CD4-positive, alpha-beta T cell treated with Interleukin-10 for 1 hour (primary cell): ENCODE measurements at places on chromosomes 16 and 17.
A peak's percentile ranks its signal among the peaks of the same experiment; 100 is the strongest.

DNA sequence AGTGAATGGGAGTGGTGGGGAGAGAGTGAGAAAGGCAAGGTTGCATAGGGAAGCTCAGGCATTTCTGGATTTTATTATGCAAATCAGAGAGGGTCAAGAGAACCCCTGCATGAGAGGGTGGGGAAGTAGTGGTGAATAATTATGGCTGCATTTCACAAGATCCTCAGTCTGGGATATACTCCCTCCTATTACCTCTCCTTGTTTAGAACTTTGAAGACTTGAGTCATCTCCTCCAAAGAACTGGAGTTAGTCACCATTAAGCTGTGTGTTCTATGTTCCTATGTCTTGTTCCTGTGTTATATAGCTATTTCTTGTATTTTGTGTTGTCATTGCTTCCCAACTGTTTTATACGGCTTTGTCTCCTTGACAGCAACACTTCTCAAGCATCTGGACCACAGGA, 18.4 kb downstream of the SOX9 start:
- DNase-seq = no peak

- no peak for DNase-seq
These were observed 96.4 kb upstream of the SHISA6 start for GRCh38 chr17:11144358-11145233.

DNA sequence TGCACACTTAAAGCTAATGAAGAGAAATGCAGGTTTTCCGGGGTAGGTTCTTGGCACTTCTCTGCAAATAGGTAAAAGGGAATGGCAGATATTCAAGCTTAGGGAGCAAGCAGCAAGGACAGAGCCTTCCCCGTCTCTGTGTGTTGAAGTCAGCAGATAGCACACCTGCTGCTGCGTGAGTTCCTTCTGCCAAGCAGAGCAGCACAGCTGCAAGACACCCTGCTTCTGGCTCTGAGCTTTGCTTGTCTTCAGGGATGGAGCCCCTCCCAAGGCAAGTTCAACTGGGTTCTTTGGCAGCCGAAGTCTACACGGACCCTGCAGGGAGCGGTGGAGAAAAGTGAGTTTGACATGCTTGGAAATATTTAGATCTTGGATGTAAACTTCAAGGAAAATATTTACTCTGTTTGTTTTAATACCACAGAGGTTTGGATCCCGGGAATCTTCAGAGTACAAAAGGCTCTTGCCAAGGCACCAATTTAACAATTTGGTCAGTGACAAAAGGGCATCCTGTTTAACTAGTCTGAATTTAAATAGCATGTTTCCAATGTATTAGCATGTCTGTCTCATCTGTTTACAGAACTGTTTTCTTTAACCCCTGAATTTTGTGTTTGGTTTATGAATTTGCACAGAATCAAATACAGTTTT, 113.4 kb upstream of the KCNJ16 start:
- DNase-seq = no peak

GRCh38 chr17:65952015-65952414, 239.9 kb downstream of the CEP112 start:
- no peak for DNase-seq

DNA sequence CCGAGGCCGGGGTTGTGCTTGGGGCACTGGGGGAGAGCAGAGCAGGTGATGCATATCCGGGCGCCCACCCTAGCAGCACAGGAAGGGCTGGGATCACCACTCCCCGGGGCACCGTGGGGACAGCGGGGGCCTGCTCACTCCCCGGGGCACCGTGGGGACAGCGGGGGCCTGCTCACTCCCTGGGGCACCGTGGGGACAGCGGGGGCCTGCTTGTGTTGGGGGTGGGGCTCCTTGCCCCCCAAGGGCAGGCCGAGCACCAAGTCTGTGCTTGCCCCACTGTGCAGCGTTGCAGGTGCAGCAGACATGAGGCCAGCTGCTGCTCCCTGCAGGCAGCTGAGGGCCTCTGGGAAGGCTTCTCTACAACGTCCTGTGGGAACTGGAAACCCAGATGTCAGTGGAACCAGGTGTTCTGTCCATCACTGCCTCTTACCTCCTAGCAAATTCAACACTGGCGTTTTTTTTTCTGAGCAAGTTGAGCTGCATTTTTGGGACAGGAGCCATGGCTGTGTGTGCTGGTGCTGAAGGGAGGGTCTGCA, 25.0 kb upstream of the ZNF750 start:
- DNase-seq = no peak

GRCh38 chr16:16960785-16961184, 510.0 kb downstream of the XYLT1 start:
- DNase-seq = no peak

- peak; percentile 98 for DNase-seq
These were observed 2.4 kb downstream of the SYNGR3 start for GRCh38 chr16:1991948-1992703.

DNA sequence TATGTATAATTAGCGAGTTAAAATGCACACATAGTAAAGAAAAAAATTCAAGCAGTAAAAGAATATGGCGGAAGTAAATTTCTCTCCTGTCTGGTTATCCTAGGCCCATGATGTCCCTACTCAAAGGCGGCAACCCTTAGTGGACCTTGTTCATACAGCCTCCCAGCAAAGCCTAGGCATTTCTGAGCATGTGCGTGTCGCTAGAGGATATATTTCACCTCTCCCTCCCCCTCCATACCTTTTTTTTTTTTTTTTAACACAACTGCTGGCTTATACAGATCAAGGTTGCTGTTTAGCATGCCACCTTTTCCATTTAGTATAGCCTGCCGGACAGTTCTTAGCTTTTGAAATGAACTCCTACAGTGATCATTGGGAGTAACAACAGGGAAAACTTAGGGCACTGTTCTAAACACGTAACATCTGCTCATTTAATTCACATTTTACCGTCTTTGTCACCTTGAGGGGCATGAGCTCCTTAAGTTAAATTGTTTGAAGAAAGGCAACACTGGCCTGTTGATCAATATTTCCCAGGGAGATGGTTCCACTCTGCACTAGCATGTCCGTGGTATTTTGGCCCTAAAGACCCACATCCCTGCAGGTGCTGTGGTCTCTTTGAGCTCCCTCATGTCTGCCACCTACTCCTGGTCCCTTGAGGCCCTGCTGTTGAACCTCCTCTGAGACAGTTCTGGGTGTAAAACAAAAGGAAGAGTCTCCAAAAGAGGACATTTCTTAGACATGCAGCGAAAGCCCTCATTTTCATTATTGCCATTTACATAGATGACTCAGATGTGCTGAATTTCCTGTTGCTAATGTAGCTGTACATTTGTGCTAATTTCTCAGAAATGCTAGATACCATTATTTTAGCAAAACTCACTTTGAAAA, 4.1 kb upstream of the TNFRSF13B start:
- no peak for DNase-seq

DNA sequence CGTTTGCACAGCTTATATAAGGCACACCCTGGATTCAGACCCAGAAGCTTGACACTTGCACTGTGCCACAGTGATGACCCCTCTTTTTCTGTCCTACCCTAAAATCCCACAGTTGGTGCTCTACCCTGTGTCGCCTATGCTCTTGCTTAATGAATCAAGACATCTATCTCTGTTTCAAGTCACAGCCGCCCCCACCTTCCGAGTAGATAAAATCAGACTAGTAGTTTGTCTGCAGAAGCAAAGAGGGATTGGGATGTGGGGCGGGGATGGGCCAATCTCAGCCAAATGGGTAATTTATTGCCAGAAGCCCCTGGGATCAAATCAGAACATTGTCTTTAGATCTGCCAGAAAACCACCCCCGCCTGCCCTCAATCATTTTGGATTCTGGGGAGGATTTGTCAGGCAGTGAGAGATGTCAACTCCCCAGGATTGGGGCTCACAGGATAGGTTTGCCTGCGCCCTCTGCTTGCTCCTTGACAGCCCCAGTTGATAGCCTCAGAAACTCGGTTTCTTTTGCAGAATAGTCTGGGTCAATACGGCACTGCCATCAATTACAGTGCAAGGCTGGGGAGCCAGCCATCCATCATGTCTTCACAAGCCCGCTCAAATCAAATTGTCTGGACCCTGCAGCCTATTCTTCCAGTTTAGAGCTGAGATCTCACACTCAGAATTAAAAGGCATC, 520.8 kb downstream of the GRIN2A start:
- DNase-seq = no peak

GRCh38 chr16:53022374-53022773, 30.3 kb downstream of the CHD9NB start:
- no peak for DNase-seq

- DNase-seq = no peak
These were observed 14.1 kb downstream of the BAHCC1 start for GRCh38 chr17:81409190-81409935.

DNA sequence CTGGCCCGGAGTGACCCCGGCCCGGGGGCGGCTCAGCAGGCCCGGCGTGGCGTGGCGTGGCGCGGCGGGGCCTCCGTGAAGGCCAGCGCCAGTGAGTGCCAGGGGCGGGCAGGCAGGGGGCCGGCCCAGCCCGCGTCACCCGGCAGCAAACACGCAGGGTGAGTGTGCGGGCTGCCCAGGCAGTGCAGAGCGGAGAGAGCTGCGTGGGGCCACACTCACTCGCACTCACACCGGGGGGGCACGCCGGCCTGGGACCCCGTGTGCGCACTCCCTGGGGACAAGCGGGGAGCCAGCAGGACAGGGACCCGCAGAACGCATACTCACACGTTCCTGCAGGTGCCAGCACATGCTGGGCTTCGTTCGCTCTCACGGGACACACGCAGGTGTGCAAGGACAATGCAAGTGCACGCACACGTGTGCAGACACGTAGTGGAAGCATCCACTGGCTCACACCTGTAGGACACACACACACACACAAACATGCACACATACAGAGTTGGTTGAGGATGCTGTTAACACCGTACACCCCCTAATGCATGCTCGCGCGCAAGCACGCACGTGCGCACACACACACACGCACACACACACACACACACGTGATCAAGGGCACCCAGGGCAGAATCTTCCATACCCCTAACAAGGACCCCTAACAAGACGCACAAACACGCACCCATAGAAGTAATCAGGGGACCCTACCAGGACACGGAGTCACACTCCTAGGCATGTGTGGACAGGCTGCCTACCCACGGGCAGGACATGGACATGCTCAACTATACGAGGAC, 7.7 kb downstream of the USP6 start:
- no peak for DNase-seq

DNA sequence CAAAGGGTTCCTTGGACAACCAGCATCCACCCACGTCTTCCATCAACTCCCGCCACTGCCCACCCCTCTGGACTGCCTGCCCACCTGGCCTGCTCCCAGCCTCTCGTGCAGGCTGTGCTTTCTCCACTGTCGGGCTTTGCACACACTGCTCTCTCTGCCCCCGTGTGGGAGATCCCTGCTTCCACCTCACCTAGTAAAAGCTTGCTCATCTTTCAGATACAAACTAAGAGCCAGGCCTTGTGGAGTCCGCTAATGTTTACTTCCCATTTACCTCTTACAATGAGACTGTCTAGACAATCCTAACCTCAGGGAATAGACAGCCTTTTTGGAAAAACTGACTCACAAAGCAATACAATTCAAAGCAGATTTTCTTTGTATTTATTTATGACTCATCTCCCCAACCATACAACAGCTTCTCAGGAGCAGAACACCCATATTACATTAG, 67.6 kb downstream of the USP31 start:
- no peak for DNase-seq

GRCh38 chr16:89315791-89316581, 98.5 kb downstream of the ZNF778 start:
- DNase-seq = peak; percentile 80

DNA sequence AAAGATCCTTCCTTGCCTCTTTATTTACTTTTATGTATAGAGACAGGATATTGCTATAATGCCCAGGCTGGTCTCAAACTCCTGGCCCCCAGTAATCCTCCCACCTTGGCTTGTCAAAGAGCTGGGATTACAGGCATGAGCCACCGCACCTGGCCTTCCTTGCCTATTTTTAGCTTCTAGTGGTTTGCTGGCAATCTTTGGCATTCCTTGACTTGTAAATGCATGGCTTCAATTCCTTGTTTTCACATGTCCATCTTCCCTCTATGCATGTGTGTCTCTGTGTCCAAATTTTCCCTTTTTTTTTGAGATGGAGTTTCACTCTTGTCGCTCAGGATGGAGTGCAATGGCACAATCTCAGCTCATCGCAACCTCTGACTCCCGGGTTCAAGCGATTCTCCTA, 22.5 kb downstream of the HEXIM2 start:
- DNase-seq = no peak

DNA sequence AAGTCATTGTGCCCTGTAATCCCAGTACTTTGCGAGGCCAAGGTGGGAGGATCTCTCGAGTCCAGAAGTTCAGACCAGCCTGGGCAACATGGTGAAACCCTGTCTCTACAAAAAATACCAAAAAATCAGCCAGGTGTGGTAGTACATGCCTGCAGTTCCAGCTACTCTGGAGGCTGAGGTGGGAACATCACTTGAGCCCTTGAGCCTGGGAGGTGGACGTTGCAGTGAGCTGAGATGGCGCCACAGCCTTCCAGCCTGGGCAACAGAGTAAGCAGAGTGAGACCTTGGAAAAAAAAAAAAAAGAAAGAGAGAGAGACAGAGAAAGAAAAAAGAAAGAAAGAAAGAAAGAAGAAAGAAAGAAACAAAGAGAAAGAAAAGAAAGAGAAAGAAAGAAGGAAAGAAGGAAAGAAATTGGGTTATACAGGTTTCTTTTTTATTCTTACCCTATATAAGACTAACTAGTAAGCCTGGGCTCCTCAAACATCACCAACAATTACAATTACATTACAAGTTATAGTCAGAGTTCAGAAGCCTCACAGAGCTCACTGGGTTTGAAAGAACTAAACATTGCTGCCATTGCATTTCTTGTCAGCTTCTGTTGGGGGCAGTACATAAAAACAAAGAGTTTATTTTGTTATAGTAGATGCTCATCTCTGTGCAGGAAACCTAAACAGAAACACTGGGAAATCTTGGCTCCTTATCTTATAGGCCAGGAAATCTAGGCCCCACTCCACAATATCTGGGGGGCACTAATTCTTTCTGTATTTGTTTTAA, 6.7 kb upstream of the ABCA9 start:
- no peak for DNase-seq

DNA sequence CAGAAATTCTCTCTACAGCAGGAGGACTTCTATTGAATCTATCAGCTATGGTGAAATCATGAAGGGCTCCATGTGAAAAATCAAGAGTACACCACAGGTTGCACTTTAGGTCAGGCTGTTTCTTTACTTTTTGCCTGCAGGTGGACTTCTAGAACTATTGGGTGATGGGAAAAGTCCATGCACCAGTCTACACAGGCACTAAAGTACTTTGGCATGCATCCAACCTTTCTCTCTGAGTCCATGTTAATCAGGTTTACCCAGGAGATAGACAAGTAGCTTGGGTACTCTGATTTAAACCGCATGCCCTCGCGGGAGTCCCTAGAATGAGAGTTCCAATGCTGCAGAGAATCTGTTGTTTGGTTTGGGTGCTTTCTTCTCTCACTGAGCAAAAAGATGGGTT, 9.1 kb upstream of the ANKFN1 start:
- DNase-seq = no peak

- DNase-seq = no peak
These were observed 392.5 kb downstream of the HS3ST3B1 start for GRCh38 chr17:14693382-14693781.

GRCh38 chr17:3896108-3896967, 3.5 kb upstream of the CAMKK1 start:
- no peak for DNase-seq
